Left cardiac atrium (tissue), 4 donors: ENCODE measurements at places on chromosomes 13 and 19.

GRCh38 chr13:106489849-106490568, 45.5 kb downstream of the EFNB2 start:
- no peak for DNase-seq

DNA sequence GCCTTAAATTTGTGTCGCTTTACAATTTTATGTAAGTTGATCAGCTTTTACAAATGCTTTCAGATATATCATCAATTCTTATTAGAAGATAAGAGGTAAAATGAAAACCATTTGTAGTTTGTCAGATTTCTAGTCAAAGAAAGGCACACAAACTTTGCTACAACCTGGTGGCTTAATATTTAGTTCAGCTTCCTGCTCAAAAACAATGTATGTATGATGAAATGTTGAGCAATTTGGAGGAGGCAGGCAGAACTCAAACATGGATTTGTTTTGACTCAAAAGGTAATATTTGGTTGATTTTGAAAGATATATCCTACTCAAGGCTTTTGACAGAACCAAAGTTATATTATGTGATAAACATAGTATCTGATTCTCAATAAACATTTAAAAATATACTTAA, 24.2 kb downstream of the NEK5 start:
- no peak for DNase-seq

GRCh38 chr19:31838163-31838815, 489.1 kb upstream of the TSHZ3 start:
- no peak for DNase-seq

- no peak for DNase-seq
These were observed 95.6 kb upstream of the HTR2A start for GRCh38 chr13:46992383-46992952.

- DNase-seq, result no peak
These were observed 53.1 kb downstream of the FGF9 start for GRCh38 chr13:21723807-21724505.

- DNase-seq, result no peak
These were observed 2.6 kb downstream of the VAV1 start for GRCh38 chr19:6774821-6775707.

DNA sequence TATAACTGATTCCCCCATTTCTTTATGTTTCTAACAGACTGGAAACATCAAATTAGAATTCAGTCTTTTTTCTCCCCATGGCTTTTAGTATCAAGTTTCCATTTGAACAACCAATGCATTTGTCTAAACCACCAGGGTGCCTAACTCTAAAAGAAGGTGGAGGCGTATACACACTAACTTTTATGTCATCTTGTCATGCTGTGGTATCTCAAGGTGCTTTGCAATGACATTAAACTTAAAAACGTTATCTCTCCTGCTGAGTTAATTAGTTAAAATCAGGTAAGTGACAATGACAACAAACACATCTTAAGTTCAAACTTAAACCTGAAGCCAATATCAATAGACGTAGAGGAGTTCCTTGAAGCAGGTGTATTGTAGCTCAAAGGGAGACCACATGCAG, 1001.7 kb downstream of the PCDH17 start:
- DNase-seq, result no peak

- DNase-seq, result peak; percentile 39
These were observed 8.4 kb downstream of the MKNK2 start for GRCh38 chr19:2042485-2043250.

GRCh38 chr19:15371786-15372380, 7.7 kb downstream of the AKAP8 start:
- no peak for DNase-seq

DNA sequence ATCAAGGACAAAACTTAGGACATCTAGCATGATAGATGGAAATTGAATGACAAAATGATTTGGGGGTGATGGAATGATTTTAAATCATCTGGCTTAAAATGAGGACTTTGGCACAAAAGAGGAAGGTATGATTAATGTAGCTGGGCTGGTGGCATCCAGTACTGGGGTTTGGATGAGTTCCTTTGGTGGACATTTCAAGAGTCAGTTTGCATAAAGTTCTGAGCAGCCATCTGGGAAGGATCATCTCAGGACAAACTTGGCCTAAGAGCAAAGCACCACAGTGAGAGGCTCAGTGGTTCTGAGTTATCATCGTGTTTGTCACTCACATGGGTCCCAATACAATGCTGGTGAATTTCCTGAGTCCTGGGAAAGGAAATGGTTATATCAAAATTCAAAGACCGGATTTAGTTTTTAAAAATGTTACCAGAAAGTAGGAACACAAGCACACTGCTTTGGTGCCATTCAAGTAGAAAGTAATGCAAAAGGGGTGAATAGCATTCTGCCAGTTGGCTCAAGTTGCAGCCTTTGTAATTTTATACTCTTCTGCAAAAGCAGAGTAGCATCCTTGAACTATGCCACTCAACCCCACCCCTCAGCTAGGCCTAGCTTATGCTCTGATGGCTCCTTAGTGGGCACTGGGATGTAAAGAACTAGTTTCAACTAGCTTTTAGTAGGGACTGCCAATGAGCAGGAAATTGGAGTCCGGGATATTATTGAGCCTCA, 219.0 kb downstream of the COG6 start:
- no peak for DNase-seq

GRCh38 chr13:40550130-40550529, 116.3 kb downstream of the FOXO1 start:
- DNase-seq, result no peak

- DNase-seq, result no peak
These were observed 219.9 kb upstream of the IRS2 start for GRCh38 chr13:110006304-110006703.
